ENCODE measurements at places on chromosomes 7 and 10.

DNA sequence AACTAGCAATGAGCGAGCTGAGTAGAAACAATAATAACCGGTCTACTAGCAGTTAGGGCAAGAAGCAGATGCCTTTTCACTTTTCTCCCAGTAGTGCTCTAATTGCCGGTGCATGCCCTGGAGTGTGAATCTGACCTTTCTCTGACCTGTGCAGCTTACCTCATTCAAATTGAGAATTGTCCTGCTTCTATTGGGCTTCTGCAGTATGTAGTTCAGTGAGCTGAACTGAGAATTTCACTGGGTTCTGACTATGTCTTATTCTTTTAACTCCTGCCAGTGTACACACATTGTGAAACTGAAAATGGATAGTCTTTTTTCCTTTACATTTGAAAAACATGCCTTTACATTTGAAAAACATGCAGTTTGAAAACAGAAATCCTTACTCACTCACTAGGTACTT, 157.9 kb upstream of the GRM3 start:
- DNase-seq, result no peak

GRCh38 chr7:96773483-96773882, 63.8 kb upstream of the SEM1 start:
- no peak for DNase-seq

DNA sequence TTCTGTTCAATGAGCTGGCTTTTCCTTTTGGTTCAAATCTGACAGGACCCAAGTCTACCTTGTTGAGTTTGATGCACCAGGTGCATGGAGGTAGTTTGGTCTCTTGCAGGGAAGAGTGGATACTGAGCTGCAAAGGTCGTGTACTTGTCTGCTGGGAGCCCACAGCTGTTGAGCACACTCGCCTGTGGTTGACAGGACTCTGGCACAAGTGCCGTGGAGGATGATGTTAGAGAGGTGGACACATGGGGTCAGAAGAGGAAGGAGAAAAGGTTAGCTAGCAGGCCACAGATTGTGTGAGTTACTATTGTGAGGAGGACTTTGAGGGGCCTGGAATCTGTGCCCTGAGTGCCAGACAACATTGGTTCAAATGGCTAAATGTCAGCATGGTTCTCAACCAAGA, 197.3 kb downstream of the CREB5 start:
- no peak for DNase-seq

GRCh38 chr10:78516756-78517155, 483.1 kb downstream of the RPS24 start:
- DNase-seq, result no peak

DNA sequence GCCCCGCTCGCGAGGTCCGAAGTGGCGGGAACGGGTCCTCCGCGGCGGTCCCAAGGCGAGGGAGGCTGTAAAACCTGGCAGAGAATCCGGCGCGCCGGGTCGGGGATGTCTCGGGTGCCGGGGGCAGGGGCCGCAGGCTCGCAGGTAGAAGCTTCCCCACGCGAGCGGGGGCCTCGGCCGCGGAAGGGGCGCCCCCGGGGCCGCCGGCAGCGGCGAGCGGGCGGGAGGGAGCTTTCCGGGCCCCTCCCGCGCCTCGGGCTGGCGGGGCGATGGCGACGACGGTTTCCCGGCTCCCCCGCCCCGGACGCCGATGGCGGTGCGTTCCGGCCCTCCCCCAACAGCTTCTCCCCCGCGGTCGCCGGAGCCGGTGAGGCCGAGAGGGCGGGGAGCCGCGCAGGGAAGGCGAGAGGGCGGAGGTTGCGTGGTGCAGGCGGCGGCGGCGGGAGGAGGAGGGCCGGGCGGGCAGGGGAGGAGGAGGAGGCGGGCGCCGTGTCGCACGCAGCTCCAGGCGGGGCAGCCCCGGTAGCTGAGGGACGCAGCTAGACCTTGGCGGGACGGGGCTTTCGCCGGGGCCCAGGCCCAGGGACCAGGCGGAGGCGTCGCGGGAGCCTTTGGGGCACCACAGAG, at the start of gene CUL1:
Gene CUL1 (plus strand): TSS at position 507 of the 627 bp plus-strand sequence. CDS start 31,220 bp downstream, outside the sequence.
- no peak for DNase-seq

DNA sequence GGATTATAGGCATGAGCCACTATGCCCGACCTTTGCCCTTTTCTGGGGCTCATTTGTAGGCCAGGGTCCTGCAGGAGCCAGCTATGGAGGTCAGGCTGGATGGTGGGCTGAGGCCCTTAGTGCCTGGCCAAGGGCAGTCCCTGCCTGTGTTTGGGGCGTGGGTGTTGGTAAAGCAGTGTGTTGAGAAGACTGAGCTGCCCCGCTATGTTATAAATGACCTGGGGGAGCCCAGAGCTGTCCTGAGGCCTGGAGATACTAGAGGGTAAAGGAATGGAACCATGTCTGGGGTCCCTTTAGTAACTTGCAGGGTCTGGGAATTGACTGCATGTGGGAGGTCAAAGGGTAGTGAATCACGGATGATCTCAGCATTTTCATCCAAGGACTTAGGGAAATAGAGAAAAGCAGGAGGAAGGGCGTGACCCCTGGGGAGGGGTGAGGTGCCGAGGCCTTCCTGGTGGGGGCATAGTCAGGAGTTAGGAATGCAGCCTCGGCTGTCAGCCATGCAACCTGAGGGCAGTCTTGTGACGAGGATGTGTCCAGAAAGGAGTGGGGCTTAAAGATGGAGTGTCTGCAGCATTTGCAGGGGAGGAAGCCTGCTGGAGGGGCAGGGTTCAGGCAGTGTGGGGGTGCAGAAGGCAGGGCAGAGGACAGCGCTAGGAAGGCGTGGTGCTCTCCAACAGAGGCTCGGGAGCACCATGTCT, 31.5 kb downstream of the TMEM248 start:
- no peak for DNase-seq

GRCh38 chr7:10104292-10104691, 869.4 kb upstream of the PHF14 start:
- DNase-seq, result no peak

- DNase-seq, result no peak
Measured at GRCh38 chr10:106392778-106393177, 771.7 kb downstream of the SORCS1 start.

DNA sequence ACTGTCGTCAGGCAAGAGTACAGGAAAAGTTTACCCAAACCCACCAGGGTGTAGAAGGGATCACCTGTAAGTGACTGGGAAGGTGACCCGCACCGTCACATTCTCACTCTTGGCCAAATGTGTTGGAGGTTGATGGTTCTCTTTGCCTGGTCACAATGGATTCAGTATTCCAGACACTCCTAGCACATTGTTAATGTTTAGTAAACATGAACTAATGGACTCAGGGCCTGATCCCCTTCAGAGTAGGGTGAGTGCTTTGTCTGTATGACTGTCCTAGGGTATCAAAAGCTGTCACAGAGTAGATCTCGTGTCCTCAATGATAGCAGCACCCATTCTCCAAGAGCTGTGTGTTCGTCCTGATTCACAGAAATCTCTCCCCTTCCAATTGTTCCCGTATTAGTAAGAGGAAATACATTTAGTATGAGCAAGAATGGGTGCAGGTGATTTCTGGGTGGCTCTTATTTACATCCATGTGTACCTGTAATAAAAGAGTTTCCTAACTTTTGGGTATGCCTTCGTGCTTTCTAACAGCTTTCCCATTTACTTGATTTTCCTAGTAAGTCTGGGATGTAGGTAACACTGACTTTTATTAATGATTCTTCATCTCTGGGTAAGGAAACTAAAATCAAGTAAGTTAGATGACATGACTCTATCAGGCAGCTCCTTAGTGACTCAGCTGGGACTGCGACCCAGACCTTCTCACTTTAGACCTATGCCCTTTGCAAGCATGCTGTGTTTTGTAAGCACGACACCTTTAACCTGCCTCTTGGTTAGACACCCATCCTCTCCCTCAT, 4.7 kb downstream of the EEPD1 start:
- no peak for DNase-seq

DNA sequence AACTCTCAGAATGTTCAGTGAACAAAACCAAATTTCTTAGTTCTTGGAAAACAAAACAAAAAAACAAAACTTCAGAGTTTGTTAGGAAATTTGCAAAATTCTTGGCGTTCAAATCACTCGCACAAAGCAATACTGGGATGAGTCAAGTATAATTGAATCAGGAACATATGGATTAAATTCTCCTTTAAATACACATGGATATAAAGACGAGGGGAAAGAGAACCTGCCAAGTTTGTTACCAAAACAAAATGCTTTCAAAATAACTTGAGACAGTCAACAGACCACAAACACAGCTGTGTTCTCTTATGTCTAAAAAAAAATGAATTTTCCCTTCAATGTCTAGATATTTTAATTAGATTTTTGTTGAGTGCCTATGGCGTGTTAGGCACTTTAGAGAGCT, 93.5 kb upstream of the MPP7 start:
- DNase-seq, result no peak

GRCh38 chr7:6730343-6730633, 23.5 kb upstream of the ZNF12 start:
- DNase-seq, result no peak

DNA sequence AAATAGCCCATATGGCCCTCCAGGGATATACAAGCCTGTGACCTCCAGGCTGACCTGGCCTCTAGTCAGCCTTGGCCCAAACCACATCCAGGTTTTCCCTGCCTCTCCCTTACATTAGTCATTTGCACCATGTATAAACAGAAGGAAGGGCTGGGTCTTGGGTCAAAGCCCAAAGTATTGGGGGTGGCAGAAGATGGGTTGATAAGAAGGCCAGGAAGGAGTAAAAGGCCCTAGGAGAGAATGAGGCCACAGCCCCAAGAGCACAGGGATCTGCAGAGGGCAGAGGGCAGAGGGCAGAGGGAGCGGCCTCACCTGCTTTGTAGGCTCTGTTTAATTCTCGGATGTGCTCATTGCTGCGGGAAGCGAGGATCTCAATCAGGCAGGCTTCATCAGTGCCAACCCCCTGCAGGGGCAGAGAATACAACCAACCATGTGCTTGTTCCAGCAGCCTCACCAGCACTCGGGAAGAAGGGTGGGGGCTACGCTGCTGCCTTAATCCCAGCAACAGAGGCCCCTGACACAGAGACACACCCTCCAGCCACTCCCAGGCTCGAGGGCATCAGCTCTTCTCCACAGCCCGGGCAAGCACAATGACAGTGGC, 31.3 kb downstream of the PLAC9 start:
- no peak for DNase-seq

DNA sequence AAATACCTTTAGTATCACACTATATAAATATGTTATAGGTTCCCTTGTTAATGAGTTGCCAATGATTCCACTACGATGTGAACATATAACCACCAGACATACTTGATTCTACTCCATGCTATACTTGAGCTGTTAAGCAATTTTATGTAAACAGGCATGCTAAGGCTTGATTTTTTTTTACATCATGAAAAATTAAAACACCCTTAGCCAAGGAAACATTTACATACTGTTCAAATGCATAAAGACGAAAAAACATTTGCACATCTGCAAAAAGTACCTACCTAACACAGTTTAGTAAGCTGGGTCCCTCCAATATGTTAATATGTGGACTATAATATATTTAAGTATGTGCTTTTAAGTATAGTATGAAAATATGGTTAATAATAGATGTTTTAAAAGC, 9.0 kb upstream of the CABCOCO1 start:
- DNase-seq, result no peak

- DNase-seq, result peak; percentile 55
Measured at GRCh38 chr7:131109759-131110296, 217.8 kb upstream of the MKLN1 start.

- no peak for DNase-seq
Measured at GRCh38 chr10:128043259-128044045, 82.8 kb downstream of the MKI67 start.

- no peak for DNase-seq
Measured at GRCh38 chr7:132239422-132239994, 336.8 kb downstream of the PLXNA4 start.

DNA sequence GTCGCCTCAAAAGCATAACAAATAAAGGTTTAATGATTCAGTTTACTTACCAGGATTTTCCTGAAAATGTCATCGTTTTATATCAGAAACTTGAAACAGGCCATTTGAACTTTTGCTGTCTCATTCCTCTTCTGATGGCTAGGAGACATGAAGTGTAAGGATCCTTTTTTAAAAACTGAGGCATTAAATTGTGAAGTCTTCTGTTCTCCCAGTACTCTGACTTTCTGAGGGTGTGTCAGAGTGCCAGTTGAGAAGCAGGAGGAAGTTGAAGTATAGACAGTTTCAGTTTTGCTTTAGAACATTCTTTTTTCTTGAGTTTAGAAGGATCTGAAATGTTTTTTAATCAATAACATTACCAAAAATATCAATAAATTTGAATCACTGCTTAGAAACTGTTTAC, at the start of gene SAMD9L:
Gene SAMD9L (minus strand): TSS at position 242 of the 400 bp plus-strand sequence. CDS start 12,414 bp downstream, outside the sequence.
- no peak for DNase-seq

- DNase-seq, result no peak
Measured at GRCh38 chr7:31550432-31550831, 36.5 kb downstream of the ITPRID1 start.

DNA sequence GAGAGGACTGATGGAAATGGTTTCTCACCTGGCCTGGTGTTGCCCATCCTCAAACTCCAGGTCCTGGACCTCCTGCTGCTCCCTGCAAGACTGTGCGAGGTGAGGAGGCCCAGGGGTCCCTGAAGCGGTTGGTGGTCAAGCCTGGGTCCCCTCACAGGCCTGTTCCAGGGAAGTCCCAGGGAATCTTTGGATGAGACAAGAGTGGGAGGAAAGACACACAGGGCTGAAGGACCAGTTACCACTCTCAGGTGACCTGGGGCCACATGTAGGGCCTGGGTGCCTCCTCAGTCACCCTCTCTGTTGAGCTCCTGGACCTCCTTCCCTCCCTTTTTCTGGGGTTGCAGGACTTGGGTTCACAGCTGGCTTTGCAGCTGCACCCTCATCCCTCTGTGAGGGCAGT, 42.6 kb upstream of the CXCL12 start:
- DNase-seq, result no peak

GRCh38 chr10:61565819-61566560, 96.7 kb upstream of the CABCOCO1 start:
- no peak for DNase-seq

GRCh38 chr7:70027867-70028266, 429.6 kb downstream of the AUTS2 start:
- DNase-seq, result no peak

DNA sequence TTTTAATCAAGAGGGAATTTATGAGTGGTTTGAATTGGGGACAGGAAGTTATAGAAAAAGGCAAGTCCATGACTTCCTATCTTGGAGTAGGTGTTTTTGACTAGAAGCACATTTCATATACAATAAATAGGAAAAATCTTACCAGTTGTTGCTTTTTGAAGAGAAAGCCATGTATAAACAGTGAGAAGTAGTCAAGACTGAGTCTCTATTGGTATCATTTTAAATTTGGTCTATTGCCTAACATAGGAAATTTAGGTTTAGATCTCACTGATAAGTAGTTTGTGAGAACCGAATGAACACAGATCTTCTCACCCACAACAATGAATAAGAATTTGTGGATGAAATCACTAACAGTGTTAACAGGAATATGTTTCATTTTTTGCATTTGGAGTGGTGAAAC, 387.2 kb downstream of the BBS9 start:
- no peak for DNase-seq

Measured in SHP77 treated with DMSO at 0.1 percent for 48 hours (cell line).